ENCODE measurements at places on chromosomes 12 and 14. TPM values are rescaled to one million over a fixed set of nuclear protein-coding genes. Genes with fewer than 3 reads are reported as not detected.

DNA sequence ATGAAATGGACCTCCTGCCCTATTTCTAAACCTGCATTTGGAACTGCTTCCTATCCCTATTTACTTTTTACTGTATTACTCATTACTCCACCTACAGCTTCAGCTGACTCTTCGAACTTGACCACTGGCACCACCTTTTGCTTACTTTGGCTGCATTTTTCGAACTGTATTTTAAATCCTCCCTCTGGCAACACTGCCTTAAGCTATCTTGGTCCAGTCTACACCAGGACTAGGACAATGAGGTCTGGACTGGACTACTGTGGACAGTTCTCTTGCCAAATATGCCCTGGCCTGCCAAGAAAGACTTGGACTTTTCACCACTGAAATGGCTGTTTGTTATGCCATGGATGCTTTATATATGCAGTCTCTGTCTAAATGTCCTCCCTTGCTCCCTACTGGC, 328.1 kb downstream of the BTG1 start:
- DNase-seq: no peak

DNA sequence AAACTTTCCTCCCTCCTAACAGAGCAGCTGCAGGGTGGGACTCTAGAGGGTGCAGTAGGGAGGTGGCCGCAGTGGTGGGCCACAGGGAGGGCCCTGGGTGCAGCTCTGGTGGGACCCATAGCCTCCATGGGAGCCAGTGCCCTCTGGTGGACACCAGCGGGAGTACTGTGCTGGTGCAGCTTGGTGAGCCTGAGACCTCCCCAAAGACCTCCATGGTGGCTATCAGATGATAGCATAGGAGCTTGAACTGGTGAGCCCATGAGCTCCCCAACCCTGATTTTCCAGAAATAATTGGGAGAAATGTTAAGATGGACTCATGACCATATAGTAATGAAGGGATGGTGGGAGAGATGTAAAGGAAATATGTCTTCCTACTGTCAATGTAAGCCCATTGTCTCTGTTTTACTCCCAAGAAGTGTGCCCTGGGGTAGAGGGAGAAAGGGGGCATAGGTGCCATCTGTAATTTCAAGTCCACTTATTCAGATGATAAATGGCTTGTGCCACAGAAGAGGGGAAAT, 98.7 kb downstream of the GAS2L3 start:
- peak; percentile 43 for DNase-seq

DNA sequence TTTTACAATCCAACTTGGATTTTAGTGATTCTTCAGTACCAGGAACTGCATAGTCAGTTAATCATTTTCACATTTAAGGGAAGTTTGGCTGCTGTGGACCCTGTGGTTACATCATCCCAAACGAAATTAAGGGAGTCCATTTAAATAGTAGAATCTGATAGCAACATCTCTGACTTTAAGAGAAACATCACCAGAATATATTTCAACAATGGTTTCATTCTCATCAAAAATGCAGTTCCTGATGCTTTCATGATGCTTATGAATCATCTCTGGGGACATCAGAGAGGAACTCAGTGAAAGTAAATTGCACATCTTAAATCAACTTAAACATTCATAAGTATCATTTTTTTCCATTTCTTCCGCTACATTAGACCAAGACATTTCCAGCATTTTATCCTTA, 1170.7 kb downstream of the FSCB start:
- no peak for DNase-seq

DNA sequence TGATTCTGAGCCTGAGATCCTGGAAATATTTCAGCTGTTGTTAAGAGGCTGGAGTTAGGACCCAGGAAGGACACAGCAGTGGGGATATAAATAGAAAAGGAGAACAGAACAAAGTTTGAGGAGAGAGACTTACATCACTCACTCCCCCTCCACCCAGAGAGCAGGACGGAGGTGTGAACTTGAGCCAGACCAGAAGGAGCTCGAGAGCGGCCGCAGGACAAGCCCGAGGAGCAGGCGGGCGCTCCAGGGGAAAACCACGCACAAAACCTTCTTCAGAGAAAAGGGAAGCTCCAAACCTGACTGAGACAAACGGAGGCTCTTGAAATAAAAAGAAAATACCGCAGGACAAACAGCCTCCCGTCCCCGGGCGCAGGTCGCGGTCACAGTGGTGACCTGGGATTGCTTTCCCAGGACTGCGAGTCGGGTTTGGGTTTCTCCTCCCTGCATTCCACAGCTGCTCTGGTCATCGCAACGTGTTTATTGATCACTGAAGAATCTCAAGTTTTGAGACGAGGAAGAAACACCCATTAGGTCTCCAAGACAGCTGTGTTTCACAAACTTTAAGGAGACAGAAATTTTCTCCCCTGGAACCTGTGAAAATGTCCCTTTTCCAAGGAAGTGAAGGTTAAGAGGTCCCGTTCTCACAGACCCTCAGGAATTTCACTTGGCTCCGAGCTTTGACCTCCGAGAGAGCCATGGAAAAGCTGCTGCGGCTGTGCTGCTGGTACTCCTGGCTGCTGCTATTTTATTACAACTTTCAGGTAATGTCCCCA, at the start of gene ADGRD1:
ADGRD1 (plus strand) TSS at position 137 of the 773 bp plus-strand sequence; CDS start at position 696, 559 bp downstream.
- DNase-seq: peak; percentile 74

- DNase-seq: no peak
Measured at GRCh38 chr12:3016191-3016590, 57.0 kb downstream of the TEAD4 start.

DNA sequence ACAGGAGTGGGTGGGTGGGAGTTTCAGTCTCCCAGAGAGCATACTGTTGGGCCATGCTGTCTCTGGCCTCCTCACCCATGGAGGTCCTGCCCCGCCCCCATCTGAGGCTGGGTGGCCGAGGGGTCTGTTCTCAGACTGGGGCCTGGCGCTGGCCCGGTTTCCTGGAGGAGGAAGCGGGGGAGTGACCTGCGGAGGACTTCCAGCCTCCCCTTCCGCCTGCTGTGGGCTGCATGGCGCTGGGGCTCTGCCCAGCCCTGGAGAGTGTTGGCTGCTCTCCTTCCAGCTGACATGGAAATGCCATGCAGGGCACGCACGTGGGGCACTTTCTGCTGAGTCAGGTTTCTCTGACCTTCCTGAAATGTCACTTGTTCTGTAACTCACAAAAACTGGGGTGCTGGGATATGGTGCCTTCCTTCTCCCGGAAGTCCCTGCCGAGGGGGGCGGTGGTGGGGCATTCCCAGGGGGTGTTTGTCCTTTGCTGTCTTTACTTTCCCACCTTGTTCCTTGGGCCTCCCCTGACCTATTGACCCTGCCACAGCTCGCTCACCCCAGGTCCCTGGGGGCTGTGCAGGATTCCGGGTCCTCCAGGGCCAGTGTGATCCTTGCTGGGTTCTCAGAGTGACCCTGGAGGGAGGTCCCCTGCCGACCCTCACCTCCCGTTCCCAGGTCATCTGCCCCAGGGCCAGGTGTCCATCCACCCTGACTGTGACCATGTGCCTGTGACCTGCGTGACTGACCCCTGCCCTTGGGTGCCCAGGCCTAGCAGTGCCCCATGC, 23.6 kb downstream of the PACS2 start:
- DNase-seq: peak; percentile 87

GRCh38 chr12:56749359-56749758, 2.8 kb downstream of the PRIM1 start:
- DNase-seq: no peak

- DNase-seq: no peak
Measured at GRCh38 chr12:26246483-26247164, 51.3 kb downstream of the SSPN start.

- no peak for DNase-seq
Measured at GRCh38 chr12:29278673-29279420, 102.1 kb downstream of the ERGIC2 start.

DNA sequence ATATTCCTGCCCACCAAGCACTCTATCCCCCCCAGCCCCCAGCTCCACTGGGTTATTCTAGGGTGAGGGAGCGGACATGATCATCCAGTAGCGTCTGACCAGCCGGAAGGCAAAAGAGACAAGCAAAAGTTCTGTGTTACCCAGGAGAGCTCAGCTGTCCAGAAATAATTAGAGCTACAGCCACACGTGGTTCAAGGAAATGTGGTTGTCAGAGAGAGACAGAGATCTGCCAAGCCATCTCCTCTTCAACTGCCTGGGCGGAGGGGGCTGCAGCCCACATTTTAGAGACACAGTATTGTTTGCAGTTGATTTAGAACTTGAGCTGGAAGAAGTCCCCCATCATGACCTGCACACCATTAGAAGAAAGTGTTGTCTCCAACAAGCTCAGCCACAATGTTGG, 30.4 kb downstream of the DAO start:
- DNase-seq: no peak

DNA sequence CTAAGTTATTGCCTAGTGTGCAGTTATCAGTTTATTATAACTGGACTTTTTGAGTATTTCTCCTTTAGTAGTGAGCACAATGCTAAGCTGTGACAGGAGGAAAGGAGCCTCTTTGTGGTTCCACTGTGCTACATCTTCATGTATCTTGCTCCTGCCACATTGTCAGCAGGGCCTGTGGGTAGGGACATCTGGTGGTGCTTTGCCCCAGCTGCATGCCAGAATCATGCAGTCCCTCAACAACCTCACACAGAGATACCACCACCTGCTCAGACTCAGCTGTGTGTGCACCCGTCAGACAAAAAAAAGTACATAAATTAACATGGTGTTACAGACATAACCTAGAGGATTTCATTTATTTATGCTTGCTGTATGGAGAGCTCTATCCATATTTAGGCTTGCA, 51.1 kb downstream of the MIS18BP1 start:
- DNase-seq: no peak

DNA sequence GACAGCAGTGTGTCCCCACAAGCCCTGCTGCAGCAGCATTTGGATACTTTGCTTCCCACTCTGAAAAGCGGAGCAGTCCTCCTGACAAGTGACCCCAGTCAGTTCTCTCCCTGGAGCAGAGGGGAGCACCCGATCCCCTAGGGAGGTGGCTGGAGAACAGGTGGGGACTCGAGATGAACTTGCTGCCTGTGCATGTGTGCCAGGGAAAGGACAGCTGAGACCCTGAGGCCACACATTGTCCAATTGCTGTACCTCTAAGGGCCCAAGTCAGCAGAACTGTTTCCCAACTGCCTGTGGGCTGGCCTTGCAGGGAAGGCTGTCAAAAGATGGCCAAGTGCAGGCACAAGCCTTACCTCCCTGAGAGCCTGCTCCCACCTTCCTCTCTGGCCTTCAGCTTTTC, 55.1 kb downstream of the IFT43 start:
- no peak for DNase-seq

GRCh38 chr12:60977966-60978365, 1282.2 kb upstream of the USP15 start:
- no peak for DNase-seq

GRCh38 chr12:117063162-117063911, 35.9 kb downstream of the TESC start:
- DNase-seq: peak; percentile 62

- no peak for DNase-seq
Measured at GRCh38 chr12:123931686-123932321, 40.8 kb downstream of the CCDC92 start.

GRCh38 chr12:110105159-110105558, 19.0 kb upstream of the IFT81 start:
- DNase-seq: no peak

DNA sequence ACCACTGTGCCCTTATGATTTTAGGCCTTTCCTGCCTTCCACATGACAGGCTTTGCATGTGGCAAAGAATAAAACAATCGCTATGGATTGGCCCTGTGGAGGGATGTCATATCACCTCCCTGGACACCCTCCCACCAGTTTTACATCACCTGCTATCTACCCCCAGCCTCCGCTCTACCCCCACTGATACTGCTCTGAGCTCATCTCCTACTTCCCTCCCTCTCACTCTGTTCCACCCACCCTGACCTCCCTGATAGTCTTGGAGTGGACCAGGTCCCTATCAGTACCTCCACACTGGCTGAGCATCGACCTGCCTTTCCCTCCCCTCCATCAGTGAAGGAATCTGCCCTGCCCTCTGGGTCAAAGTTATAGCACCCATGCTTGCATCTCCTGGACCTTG, 91.8 kb upstream of the FOXN3 start:
- no peak for DNase-seq

GRCh38 chr12:105222726-105223351, 13.1 kb downstream of the APPL2 start:
- DNase-seq: no peak

Gene SLCO1C1
- 3.0 TPM for total RNA-seq

Gene HSPB8
- 572 TPM for total RNA-seq

Gene CLEC4A
- 1.5 TPM for total RNA-seq

Gene PTGER2
- 0.34 TPM for total RNA-seq

Gene C12orf57
- total RNA-seq: 281 TPM

Gene CTSG
- total RNA-seq: not detected

Gene FAM222A
- total RNA-seq: 10.6 TPM

Gene TAS2R20
- total RNA-seq: 1.2 TPM
